Thymus (tissue), 14 donors: ENCODE measurements at places on chromosomes 4 and X. TPM values are rescaled to one million over a fixed set of nuclear protein-coding genes. Genes with fewer than 3 reads are reported as not detected.

DNA sequence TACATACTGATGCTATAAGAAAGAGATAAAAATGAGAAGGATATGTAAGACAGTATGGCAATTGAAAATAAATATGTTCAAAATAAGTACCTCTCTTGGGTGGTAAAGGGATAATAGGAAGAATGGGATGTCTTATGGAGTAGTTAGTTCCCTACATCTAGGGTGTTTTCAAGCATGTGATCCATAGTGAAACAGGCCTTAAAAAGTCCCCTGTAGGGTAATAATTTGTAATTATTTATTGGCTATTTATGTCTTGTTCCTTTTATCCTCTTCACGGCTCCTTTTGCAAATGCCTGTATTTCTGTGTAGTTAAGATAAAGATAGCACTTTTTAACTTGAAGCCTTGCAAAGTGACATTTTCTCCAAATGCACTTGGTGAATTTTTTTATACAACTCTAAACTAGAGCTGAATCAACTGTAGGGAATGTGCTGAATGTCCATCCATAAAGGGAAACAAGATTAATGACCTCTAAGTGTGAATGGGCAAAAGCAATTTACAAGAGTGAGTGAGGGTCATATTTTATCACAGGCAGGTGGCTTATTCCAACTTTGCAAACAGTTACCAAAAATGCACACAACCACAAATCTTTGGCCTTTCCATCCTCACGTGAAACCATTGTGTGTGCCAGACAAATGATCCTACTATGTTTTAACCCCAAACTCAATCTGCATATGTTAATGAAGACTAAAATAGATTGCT, 299.0 kb downstream of the KCNIP4 start:
- no peaks in the 10 kb centered on the region for H3K4me1 ChIP-seq
- no peaks in the 10 kb centered on the region for H3K36me3 ChIP-seq
- H3K4me3 ChIP-seq = no peak overlapping the region
- no peak overlapping the region for H3K27ac ChIP-seq

The DGKK gene
- total RNA-seq = under 0.01 TPM

The WDR17 gene
- total RNA-seq = 0.52 TPM

The TBX22 gene
- 0.05 TPM for total RNA-seq
